ENCODE measurements at places on chromosomes 7 and 10.

- no peak for DNase-seq
These were observed 9.0 kb upstream of the ZSCAN21 start for GRCh38 chr7:100040575-100040974.

DNA sequence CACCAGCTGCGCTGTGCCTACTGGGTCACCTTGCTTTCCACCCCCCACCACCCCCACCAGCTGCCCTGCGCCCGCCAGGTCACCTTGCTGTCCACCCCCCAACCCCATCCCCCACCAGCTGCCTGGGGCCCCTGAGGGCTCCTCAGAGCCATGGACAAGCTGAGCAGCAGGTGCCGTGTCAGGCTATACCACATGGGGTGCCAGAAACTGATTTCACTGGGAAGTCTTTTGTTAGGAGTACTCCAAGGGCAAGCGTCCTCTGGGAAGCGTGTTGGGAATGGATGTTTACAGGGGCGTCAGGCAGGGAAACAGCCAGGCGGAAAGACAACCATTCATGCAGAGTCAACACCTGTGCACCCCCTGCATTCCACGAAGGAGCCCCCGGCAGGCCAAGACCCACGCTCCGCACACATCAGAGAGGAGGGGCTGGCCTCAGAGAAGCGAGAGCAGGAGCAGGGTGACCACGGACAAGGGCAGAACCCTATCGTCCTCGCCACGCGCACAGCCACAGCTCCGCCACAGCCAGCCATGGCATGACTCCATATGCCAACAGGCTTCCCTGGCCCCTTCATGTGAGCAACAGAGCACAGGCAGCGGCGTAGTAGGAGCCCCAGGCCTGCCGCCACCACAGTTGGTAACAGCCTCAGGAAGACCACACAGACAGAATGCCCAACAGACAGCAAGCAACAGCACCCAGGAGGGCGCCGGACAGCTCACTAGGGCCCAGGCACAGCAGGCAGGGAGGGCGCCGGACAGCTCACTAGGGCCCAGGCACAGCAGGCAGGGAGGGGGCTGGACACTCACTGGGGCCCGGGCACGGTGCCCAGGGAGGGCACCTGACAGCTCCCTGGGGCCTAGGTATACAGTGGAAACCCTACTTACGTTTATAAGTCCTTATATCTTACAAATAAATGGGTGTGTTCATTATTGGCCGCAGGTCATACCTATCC is 180.8 kb downstream of the MAD1L1 start:
- no peak for DNase-seq

- DNase-seq = no peak
These were observed 171.1 kb downstream of the CUX1 start for GRCh38 chr7:101988513-101988912.

- DNase-seq = no peak
These were observed 29.6 kb downstream of the CCDC172 start for GRCh38 chr10:116353817-116354216.

GRCh38 chr10:47326306-47326926 is 4.2 kb downstream of the GDF2 start:
- DNase-seq = no peak

DNA sequence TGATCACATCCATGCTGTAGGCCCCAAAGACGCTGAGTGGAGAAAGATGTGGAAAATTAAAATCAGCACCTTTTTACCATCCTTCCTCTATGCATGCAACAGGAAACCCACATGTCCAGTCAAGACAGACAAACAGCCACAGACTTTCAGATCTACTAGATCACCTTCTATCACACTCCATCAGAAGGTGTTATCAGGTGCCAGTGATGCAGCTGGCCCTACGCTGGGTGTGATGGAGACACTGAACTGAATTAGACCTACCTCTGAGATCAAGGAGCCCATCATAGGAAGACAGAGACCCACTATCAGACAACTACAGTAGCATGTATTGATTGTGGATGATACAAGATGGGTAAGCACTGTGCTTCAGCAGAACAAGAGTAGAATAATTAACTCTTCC is 15.5 kb downstream of the CYP3A4 start:
- no peak for DNase-seq

DNA sequence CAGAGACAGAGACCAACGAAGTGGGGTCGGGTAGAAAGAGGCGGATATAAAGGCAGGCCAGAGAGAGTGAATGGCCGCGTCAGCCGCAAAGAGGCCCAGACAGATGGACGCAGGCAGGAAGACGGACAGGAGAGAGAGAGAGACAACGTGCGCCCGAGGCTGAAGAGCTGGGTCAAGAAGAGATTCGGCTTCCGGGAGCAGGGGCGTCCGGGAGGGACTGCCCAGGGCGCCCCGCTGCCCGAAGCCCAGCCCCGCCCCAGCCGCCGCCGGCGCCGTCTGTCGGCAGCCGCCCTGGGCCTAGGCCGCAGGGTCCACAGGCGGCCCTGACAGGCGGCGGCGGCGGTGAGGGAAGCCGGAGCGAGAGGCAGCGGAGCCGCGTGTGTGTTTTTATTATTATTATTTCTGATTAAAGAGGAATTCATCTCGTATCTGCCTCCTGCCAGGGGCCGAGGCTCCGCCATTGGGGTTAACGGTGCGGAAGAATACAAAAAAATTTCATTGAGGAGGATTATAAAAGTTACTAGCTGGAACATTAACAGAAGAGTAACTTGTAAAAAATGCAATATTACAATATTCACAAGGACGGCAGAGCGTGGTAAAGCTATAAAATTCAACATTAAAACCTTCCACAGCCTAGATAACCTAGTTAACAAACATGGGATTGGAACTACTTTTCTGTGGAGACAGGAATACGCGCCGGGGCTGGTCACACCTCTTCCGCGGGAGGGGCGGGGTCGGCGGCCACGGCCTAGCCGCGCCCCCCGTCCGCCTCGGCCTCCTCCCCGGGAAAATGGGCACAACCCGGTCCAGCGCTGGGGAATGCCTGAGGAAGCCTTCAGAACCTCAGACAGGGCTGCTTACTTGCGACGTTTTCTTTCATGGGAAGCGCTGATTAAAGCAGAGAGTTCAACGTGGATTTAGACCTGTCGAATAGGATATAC is 29.7 kb upstream of the PAX2 start:
- DNase-seq = no peak

DNA sequence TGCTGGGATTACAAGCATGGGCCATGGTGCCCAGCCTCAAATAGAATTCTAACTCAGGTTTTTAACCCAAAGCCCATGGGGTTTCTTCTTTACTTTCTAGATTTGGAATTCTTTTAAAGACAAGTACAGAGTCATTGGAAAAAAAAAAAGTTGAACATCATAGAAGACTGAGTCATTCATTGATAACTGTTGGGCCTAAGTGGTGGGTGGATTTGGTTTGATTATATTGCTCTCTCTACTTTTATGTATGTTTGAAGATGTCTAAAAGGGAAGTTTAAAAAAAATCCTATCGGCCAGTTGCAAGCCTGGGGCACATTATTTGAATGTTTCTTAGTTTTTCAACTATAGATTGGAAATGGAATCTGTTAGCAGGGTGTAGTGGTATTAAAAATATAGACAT is 49.7 kb downstream of the INPP5F start:
- DNase-seq = no peak

DNA sequence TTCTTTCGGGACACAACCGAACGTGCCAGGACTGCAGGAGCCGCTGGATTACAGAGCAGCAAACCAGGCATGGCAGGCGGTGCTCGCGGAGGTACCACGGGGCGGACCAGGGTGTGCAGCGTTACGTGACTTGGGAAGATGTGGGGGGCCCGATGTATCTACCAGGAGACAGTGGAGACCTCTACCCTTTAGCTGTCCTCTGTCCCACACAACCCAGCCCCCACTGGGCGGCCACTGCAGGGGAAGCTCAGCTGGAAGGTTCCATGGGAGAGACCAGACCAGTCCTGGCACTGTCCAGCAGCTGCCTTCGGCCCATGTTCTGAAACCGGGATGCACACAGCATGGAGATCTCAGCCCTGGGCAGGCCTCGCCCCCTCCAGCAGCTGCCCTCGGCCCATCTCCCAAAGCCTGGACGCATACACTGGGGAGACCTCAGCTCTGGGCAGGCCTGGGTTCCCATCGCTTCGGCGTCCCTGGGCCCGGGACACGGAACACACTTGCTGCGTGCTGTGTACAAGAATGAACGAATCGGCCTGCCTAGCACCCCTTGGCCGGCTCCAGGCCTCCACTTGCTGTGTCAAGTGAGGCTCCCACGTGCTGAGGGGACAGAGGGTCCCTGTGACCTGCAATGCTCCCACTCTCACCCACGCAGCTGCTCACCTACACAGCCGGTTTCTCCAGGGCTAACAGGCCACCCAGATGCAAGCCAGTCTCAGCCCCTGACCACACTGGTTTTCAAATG is 177.4 kb downstream of the ELFN1 start:
- no peak for DNase-seq

GRCh38 chr7:25952261-25953057 is 199.5 kb upstream of the NFE2L3 start:
- no peak for DNase-seq

DNA sequence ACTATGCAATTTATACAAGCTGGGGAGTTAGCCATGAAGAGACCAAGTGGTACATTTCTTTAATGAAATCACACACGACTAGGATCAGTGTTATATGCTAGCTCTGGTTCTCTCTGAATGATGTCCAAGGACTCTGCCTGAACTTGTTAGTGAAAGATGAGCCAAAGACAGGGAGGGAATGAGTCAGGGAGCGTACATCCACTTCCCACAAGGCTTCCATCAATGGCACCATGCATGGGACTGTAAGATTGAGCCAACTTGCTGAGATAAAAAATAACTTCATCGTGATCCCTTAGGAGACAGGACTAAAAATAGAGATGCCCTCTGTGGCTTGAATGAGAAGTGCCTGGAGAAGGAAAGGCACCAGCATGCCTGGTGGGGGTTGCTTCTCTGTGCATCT is 629.7 kb downstream of the ACTR3B start:
- no peak for DNase-seq

DNA sequence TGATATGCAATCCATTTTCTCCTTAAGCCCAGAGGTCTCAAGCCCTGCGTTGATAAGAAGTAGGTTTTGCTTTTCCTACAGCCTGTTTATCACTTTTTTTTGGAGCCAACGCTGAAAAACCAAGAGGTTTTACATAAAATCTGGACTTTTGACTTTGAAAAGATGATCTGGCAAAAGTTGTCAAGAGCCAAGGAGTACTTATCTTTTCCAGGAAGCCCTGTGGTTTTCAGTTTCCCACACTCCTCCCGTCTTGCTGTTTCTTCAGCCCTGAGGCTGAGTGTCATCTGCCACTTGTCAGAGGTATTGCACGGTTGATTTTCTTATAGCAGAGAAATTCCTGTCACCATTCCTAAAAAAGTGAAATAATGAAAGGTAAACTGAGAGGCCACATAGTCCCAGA is 108.7 kb downstream of the TYW1 start:
- no peak for DNase-seq

- DNase-seq = no peak
These were observed 156.5 kb downstream of the SGMS1 start for GRCh38 chr10:50467209-50467608.

- no peak for DNase-seq
These were observed 129.9 kb downstream of the ADCY1 start for GRCh38 chr7:45703911-45704682.

DNA sequence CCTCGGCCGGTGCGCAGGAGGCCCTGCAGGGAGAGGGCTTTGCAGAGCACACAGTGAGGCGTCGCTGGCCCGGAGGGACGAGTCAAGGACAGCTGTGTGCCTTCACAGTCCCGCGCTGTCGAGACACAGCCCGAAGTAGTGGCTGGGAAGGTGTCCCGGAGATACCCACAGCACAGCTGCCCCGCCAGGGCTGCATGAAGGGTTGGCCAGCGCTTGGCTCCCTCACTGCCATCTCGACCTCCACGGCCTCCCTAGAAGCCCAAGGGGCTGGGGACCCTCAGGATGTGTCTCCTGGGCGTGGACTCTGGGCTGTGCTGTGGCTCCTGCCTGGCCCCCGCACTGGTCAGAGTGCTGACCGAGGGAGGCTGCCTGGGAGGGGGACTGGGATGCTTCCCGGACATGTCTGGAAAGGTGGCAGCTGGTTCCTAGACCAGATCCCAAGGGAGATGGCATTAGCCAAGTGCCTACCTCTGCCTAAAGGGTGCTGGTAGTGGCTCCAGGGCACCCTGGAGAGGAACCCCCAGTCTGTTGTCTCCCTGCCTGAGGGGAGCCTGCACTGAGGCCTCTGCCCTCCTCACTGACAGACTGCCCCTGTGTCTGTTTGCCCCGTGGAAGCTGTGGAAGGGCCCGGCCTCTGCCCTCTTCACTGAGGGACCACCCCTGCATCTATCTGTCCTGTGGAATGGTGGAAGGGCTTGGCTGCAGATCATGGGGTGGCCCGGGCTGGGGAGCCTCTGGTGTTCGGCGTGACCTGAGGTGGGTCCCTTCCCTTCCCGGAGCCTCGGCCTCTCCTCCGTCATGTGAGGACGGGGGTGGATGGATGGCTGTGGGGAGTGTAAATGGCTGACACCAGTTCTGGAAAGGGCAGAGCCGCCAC is 5.8 kb downstream of the ELFN1 start:
- no peak for DNase-seq

GRCh38 chr7:18163091-18163490 is 135.4 kb upstream of the PRPS1L1 start:
- DNase-seq = no peak

DNA sequence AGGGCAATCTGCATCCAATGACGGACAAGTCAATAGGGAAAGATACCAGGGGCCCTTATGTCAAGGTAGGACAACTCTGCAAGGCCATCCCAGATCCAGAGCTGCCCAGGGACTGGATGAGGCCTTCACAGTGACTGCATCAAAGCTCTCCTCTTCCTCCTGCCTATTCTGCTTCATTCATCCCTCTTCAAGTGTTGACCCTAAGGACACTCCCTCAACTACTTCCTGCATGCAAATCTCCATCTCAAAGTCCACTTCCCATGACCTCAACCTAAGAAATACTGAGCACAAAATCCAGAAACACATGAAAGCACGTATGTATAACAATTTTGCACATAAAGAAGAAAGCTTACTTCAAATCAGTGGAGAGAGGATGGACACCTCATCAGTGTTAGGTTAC is 182.3 kb downstream of the AVL9 start:
- no peak for DNase-seq

- DNase-seq = no peak
These were observed 127.6 kb upstream of the CXCL12 start for GRCh38 chr10:44512431-44513022.

All from stimulated activated CD4-positive, alpha-beta T cell treated with anti-CD3 and anti-CD28 coated beads, Interleukin-12 subunit alpha, Interleukin-12 subunit beta, amount 100 ng/mL, for 4 hours (primary cell).